Hematopoietic multipotent progenitor cell treated with erythropoietin and hydrocortisone succinate and interleukin-3 and kit ligand, for 17 days (in vitro differentiated cells): ENCODE measurements at places on chromosomes 5 and 9.

DNA sequence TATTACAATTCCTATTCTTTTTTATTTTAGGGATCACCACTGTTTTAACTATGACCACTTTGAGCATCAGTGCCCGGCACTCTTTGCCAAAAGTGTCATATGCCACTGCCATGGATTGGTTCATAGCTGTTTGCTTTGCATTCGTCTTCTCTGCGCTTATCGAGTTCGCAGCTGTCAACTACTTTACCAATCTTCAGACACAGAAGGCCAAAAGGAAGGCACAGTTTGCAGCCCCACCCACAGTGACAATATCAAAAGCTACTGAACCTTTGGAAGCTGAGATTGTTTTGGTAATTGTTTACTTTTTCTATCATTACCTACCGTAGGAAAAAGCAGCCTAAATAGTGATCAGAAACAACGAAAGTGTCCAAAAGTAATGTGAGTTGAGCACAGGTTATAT is 6.4 kb downstream of the GABRA6 start:
- DNase-seq = no peak

DNA sequence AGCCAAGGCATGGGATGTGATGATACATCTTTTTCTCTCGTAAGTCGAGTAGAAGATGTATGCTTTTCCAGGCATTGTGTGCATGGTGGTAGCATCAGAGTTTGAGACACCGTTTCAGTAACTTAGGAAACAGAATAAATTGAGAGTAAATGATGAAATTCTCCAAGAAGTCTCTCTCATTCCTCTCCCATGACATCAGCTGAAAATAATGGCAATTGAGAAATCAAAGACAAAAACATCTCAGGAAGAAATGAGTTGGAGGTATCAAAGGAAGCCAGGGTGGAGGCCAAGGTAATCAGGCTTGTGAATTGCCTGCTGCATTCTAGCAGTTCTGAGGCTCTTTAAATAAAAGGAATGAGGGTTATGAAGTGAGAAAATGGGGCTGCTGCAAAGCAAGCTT is 53.9 kb downstream of the SGCD start:
- no peak for DNase-seq

DNA sequence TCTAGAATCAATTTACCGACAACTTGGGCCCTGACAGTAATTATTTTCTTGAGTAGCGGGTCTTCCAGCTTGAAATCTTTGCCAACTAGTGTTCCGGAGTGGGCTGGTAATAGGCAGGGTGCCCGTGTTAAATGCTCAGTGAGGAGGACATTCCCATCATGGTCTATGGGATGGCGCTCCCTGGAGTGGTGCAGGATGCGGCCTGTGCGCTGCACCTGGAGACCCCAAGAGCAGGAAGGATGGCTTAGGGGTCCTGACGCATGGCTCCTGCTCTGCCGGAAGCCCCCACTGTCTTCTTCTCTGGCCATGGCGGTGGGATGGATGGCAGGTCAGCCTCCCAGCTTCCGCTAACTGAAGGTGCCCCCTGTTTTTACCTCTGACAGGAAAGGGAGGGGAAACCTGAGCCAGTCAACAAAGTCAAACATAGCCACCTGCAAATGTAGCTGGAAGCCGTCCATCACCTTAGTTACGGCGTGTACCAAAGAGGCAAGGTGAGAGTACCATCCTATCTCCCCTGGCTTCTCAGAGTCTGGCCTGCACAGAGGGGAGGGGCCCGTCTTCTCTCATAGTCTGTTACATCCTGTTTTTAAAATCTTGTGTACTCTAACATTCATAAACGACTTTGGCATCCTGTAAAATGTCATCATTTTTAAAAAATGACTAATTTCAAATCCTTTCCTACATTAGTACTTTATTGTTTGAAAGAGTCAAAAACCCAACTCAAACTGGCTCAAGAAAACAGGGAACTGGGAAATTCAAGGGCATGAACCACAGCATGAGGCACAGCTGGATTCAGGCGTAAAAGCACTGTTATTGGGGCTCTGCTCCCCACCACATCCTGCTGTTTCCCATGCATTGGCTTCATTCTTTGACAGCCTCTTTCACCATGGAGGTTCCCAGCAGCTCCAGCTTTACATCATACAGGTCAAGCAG is 28.5 kb upstream of the UNC5A start:
- DNase-seq = no peak

DNA sequence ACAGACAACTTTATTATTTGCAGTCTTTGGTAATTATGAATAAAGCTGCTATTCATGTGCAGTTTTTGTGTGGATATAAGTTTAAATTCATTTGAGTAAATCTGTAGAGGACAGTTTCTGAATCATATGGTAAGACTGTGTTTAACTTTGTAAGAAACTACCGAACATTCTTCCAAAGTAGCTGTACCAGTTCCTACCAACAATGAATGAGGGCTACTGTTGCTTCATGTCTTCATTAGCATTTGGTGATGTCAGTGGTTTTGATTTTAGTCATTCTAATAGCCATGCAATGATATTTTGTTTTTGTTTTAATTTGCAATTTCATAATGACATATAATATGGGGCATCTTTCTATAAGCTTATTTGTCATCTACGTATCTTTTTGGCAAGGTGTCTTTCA is 501.3 kb upstream of the RORB start:
- DNase-seq = no peak

DNA sequence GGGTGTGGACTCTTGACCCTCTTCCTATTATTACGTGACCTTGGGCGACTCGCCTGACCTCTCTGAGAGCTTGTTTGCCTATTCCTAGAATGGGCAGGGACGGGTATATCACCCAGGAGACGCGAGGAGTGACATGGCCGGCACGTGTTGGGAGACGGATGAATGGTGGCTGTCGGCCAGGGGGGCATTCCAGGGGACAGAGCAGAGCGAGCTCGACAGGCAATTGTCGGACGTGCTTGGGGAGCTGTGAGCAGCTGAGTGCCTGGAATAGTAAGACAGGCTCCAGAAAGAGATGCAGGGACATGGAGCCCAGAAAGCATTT is 29.3 kb upstream of the UNC5A start:
- DNase-seq = no peak

DNA sequence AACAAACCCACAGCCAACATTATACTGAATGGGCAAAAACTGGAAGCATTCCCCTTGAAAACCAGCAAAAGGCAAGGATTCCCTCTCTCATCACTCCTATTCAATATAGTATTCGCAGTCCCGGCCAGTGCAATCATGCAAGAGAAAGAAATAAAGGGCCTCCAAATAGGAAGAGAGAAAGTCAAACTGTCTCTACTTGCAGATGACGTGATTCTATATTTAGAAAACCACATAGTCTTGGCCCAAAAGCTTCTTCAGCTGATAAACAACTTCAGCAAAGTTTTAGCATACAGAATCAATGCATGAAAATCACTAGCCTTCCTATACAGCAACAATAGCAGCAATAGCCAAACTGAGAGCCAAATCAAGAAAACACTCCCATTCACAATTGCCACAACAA is 333.7 kb upstream of the EDIL3 start:
- no peak for DNase-seq

DNA sequence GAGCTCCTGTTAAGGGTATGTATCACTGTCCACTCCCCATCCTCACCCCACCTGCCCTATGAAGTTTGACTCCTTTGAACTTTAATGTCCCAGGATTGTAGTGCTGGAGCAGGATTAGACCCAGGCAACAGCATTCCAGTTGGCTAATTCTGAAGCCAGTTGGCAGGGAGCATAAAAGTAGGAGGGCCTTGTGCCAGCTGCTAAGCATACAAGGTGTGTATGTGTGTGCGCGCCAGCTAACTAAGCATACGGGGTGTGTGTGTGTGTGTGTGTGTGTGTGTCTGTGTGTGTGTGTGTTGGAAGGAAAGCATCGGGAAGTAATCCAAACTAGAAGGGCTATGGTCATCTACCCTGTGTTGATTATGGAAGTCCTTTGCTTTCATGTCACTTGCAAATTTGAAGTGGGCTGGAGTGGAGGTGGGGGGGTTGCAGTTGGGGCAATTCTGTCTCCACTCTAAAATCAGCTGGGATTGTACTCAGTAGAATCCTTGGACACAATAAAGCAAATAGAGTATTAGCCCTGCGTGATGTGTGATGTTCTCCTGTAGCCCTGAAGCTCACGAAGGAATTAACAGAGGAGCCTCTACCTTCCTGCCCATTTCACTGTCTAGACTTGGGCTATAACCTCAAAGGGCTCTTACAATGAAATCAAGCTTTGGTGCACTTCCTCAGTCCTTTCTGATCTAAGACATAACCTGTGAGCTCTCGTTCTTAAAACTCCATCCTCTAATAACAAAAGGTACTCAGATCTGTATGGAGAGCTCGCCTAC is 26.9 kb downstream of the HMGCR start:
- DNase-seq = no peak

DNA sequence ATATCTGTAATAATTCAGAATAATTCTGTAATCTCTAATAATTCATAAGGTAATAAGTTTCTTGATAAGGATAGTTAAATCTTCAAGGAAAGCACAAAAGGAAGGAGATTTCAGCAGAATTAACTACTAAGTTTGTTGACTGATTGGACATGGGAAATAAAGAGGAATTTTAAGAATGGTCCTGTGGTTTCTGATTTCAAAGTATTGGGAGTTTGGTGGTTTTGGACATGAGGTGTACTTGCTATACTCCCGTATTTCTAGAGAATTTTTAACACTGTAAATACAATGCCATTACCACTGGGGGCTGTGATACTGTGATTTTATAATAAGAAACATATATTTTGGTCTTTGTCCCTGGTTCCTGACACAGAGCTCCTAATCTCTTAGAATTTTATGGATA is 123.9 kb downstream of the UNC13B start:
- DNase-seq = no peak

DNA sequence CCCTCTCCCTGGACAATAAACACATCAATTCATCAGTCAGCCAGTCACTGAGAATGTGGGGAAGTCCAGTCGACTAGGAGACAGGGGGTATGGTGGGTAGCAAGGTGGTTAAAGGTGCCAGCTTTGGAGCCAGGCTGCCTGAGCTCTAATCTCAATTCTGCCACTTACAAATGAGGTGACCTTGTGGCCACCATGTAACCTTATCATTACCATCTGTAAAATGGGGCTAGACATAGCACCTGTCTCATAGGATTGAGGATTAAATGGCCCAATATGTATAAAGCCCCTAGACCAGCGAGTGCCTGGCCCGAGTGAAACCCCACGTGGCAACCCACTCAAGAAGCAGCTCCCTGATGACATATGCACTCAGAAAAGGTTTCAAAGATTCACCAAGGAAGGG is 73.3 kb upstream of the TBC1D2 start:
- no peak for DNase-seq

DNA sequence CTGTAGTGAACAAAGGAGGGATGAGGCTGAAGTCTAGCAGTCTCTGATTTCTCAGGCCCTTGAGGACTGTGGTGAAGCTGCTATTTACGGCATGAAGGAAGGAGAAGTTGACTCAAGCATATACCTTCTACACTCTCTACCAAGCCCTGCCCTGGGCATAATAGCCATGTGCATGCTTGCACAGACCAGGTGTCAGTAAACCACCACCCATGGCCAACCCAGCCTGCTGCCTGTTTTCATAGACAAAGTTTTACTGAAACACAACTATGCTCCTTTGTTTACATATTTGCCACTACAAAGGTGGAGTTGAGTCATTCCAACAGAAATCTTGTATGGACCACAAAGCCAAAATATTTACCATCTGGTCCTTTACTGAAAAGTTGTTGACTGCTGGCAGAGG is 126.9 kb downstream of the PAPPA start:
- no peak for DNase-seq

- no peak for DNase-seq
Observed at GRCh38 chr5:52665559-52665958, 122.2 kb upstream of the ITGA1 start.

- DNase-seq = no peak
Observed at GRCh38 chr9:123265833-123266232, 2.6 kb downstream of the STRBP start.

- DNase-seq = no peak
Observed at GRCh38 chr5:123752552-123753179, 240.7 kb downstream of the CSNK1G3 start.

GRCh38 chr9:125380406-125380805 is 118.8 kb downstream of the GAPVD1 start:
- DNase-seq = no peak

- DNase-seq = no peak
Observed at GRCh38 chr9:18499980-18500379, 26.0 kb downstream of the ADAMTSL1 start.

- DNase-seq = no peak
Observed at GRCh38 chr5:175860531-175861045, 10.8 kb upstream of the CPLX2 start.
